ENCODE measurements at places on chromosomes 7 and 10.

- no peak for DNase-seq
These were observed 1.0 kb upstream of the HOXA11 start for GRCh38 chr7:27185854-27186667.

DNA sequence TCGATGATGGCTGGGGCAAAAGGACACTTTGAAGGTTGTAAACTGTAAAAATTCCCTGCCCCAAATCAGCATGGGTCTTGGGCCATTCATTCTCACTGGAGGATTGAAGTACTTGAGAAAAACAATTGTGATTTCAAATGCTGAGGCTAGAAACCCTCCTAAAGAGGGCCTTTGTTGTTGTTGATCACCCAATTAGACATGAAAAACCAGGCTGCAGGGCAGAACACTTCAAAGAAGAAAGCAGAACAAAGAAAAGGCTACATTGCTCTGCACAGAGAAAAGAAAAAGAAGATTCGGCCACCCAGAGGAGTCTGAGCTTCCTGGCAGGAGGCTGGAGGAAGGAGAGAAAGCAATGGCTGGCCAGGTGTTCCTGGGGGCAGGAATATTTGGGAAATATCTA is 143.1 kb downstream of the NPY start:
- no peak for DNase-seq

GRCh38 chr10:94361171-94361794 is 1.5 kb downstream of the NOC3L start:
- DNase-seq: no peak

- DNase-seq: no peak
These were observed 200.1 kb downstream of the DOCK4 start for GRCh38 chr7:112006071-112006470.

DNA sequence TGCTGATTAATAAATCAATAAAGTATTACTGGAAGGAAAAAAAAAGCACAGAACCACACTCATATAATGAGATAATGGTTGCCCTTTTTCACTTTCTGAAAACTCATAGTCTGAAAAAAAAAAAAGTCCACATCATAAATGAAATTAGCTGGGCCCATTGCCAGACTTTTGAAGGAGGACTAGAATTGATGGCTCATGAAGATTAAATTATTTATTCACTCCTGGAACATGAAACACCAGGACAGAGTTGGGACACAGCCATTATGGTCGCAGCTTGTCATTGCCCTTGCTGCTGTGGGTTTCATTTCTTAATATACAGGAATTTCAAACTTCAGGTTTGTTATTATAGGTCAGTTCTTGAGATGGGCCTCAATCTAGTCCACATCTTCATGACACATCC is 91.9 kb downstream of the CNTNAP2 start:
- no peak for DNase-seq

GRCh38 chr10:112344261-112344660 is 29.7 kb upstream of the ACSL5 start:
- no peak for DNase-seq

- no peak for DNase-seq
These were observed 85.2 kb downstream of the WNT2 start for GRCh38 chr7:117237646-117238045.

DNA sequence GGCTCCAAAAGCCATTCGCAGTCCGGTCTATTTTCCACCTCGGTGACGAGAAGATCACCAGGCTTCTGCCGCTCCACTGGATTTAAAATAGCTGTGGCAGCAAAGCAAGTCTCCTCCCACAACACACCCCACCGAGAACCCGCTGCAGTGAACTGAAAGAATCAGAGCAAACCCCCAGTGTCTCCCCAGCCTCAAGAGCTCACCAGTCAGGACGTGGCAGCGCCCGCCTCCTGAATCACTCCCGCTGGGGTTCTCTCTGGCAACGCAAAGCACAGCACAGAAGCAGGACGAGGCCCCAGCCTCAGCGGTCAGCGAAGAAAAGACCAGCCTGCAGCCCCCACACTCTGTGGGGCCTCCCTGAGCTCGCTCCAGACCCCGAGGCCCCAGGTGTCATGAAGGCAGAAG is 126.1 kb upstream of the PPP2R2D start:
- no peak for DNase-seq

DNA sequence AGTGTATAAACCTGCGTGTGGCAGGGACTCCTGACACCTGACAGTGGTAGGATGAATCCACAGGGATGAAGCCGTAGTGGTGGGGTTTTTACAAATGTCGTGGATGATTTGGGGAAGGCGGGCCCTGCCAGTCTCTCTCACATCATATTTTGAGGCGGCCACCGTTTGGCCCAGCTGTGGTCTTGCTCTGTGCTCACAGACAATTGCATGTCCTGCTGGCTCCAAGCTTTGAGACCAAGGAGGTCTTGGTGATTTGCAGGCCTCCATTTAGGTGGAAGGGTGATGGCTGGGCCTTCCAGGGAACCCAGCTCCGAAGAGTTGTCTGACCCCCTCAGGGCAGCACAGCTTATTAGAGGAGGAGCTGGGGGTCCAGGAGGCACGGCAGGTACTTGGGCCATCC is 151.1 kb upstream of the SHH start:
- DNase-seq: no peak

DNA sequence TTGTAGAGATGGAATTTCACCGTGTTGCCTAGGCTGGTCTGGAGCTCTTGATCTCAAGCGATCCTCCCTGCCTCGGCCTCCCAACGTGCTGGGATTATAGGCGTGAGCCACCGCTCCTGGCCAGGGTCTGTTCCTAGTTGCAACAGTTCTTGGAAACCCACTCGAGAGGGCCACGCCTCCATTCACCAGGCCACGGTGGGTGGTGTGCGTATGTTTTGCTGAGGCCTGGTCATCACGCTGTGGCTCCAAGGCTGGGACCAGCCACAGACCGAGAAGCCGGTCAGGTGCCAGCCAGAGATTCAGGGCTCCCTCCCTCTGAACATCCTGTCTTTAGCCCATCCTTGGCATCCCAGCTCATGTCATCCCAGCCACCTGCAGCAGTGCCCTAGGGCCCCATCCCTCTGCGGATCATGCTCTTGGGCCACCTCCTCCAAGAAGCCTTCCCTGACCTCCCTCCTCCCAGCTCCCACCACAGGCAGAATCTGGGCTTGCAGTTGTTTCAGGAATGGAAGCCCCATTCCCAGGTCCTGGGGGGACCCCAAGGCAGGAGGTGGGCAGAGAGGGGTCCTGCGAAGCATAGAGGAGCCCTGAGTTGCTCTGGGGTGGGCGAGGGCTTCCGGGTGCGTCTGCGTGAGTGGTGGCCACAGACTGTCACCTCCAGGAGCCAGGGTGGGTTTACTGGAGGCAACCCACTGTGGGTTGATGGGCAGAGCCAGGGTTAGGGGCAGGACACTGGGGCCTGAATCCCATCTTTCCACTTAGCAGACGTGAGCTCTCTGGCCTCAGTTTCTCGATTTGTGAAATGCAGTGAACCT is 5.2 kb downstream of the LAT2 start:
- no peak for DNase-seq

DNA sequence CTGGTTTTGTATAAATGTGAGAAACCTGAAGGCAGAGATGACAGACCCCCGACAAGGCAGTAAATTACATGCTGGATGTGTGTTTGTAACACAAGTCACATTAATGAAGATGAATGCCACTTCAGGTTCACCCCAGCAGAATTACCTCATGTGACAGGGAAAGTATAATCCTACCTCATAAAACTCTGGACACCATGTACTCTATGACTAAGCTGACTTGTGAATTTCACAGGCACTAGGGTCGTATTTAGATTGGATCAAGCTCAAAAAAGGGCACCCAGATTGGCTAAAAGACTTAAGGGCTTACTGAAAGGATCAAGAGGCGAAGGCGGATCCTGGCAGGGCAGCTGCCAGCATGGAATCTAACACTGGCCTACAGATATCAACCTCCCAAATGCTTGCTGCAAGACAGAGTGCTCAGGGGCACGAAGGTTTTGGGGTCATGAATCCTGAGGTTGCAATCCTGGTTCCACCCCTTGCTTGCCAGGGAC is 161.4 kb downstream of the PIP4K2A start:
- no peak for DNase-seq

DNA sequence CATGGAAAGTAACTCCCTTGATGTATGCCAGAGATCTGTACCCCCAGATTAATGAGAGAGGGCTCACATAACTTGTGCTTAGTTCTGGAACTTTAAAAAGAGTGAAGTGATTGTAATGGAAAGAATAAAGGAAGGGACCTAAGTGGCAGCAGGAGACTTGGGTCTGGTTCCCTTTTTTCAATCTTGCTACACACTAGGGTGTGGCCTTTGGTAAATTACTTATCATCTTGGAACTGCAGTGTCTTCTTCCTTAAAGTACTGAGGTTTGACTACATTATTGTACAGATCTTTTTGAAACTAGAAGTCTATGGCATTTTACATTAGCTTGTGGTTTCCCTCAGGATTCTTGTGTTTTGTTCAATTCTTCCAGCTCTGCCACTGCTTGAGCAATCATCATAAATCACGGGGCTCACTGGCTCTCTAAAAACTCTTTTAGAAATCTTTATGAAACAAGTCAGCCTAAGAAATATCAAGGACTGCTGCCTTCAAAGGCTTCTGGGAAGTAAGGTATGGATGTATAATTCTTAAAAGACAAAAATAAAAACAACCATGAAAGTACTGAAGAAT is 22.5 kb upstream of the CHRM2 start:
- no peak for DNase-seq

All from OCI-LY7 (cell line).